ENCODE measurements at places on chromosomes 16 and 17. TPM values are rescaled to one million over a fixed set of nuclear protein-coding genes. Genes with fewer than 3 reads are reported as not detected.

GRCh38 chr16:21643785-21644184 lies 8.6 kb downstream of the IGSF6 start:
- DNase-seq, result no peak
- no peaks in the 10 kb centered on the region for H3K4me1 ChIP-seq
- H3K4me3 ChIP-seq, result no peak overlapping the region
- H3K36me3 ChIP-seq, result no peaks in the 10 kb centered on the region
- H3K27ac ChIP-seq, result no peak overlapping the region
- no peaks in the 10 kb centered on the region for H3K27me3 ChIP-seq

DNA sequence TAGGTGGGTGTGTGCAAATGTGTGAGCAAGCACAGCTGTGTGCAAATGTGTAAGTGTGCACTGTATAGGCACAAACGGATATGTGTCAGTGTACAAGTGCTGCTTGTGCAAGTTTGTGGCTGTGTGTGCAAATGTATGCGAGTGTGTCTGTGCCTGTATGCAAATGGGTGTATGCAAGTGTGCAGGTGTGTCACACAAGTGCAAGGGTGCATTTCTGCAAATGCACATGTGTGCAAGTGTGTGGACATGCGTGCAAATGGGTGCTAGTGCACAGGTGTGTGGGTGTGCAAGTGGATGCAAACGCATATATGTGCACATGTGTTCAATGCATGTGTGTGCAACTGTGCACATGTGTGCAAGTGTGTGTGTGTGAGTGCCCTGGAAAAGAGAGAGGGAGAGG lies 76.5 kb upstream of the TNRC6C start:
- H3K4me3 ChIP-seq, result no peak overlapping the region
- no peaks in the 10 kb centered on the region for H3K36me3 ChIP-seq
- DNase-seq, result no peak
- H3K27ac ChIP-seq, result no peak overlapping the region
- peaks cover 5% of the 10 kb centered on the region for H3K27me3 ChIP-seq

- H3K4me3 ChIP-seq, result no peak overlapping the region
- no peaks in the 10 kb centered on the region for H3K4me1 ChIP-seq
- H3K27ac ChIP-seq, result no peak overlapping the region
- H3K27me3 ChIP-seq, result no peaks in the 10 kb centered on the region
Observed at GRCh38 chr17:77756028-77756427, 202.5 kb upstream of the TNRC6C start.

The PIGS gene
- total RNA-seq, result 50.6 TPM

The TPSG1 gene
- not detected for total RNA-seq

GRCh38 chr17:59327981-59328290 lies 3.5 kb upstream of the YPEL2 start:
- peaks cover 10% of the 10 kb centered on the region for H3K4me1 ChIP-seq
- H3K4me3 ChIP-seq, result no peak overlapping the region
- no peak for DNase-seq
- H3K27ac ChIP-seq, result no peak overlapping the region

DNA sequence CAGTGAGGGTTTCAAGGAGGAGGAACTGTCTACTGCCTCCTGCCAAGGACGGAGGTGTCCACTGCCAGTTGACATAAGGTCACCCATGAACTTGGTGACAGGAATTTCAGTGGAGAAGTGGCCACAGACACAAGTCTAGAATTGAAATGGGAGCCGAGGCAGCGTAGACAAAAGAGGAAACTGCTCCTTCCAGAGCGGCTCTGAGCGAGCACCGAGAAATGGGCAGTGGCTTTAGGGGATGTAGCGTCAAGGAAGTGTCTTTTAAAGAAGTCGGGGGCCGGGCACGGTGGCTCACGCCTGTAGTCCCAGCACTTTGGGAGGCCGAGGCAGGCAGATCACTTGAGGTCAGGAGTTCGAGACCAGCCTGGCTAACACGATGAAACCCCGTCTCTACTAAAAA lies 3.1 kb upstream of the SERPINF1 start:
- H3K27me3 ChIP-seq, result no peaks in the 10 kb centered on the region
- no peaks in the 10 kb centered on the region for H3K36me3 ChIP-seq
- peaks cover 19% of the 10 kb centered on the region for H3K4me1 ChIP-seq
- H3K4me3 ChIP-seq, result no peak overlapping the region
- no peak overlapping the region for H3K27ac ChIP-seq
- DNase-seq, result no peak

- no peaks in the 10 kb centered on the region for H3K36me3 ChIP-seq
- H3K27ac ChIP-seq, result no peak overlapping the region
- peaks cover 19% of the 10 kb centered on the region for H3K4me1 ChIP-seq
- H3K4me3 ChIP-seq, result no peak overlapping the region
- peak; percentile 38 for DNase-seq
Observed at GRCh38 chr16:57619133-57619605, 9.3 kb upstream of the ADGRG1 start.

- no peaks in the 10 kb centered on the region for H3K36me3 ChIP-seq
- H3K27ac ChIP-seq, result no peak overlapping the region
- no peaks in the 10 kb centered on the region for H3K27me3 ChIP-seq
- H3K4me3 ChIP-seq, result no peak overlapping the region
- DNase-seq, result no peak
Observed at GRCh38 chr16:9033125-9033830, 58.2 kb upstream of the HAPSTR1 start.

- H3K27me3 ChIP-seq, result peaks cover 4% of the 10 kb centered on the region
- no peaks in the 10 kb centered on the region for H3K36me3 ChIP-seq
- no peak overlapping the region for H3K4me3 ChIP-seq
- peaks cover 12% of the 10 kb centered on the region for H3K4me1 ChIP-seq
- DNase-seq, result no peak
Observed at GRCh38 chr17:62968445-62968923, 2.4 kb downstream of the TANC2 start.

DNA sequence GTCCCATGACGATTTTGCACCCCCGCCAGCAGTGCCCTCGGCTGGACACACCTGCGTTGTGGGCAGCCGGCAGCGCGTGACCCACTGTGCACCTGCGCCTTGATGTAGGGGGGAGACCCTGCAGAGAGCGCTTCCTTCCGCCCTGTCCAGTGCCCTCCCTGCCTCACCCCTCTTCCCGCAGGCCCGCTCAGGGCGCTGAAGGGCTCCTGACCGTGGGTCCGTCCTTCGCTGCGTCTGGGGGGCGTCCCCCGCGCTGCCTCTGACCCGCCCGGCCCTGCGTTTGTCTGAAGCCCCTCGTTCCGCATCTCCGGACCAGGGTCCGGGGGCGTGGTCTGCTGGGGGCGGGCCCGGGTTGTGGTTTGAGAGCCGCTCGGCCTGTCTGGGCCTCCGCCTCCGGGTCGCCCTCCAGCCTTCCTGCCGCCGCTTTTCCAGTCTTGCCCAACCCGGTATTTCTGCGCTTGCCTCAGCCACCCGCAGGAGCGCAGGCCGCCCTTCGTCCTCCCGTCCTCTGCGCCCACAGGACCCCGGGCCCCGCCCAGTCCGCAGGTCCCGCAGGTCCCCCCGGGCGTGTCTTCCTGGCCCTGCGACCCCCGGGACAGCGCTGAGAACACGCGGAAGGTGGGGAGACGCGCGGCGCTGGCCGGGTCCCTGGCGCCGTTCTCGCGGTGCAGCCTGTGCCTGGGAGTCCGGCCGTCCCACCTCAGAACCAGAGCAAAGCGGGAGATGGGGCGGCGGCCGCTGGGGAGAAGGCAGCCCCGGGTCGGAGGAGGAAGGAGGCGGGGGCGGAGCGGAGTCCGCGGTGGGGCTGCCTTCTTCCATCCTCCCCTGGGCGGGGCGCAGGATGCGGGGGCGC lies 4.0 kb upstream of the IL17C start:
- peak overlapping the region; percentile 39 for H3K4me3 ChIP-seq
- no peak for DNase-seq
- peaks cover 4% of the 10 kb centered on the region for H3K27me3 ChIP-seq
- peaks cover 5% of the 10 kb centered on the region for H3K4me1 ChIP-seq
- H3K27ac ChIP-seq, result no peak overlapping the region

- no peak for DNase-seq
- H3K27me3 ChIP-seq, result no peaks in the 10 kb centered on the region
- no peak overlapping the region for H3K4me3 ChIP-seq
- no peak overlapping the region for H3K27ac ChIP-seq
- H3K4me1 ChIP-seq, result no peaks in the 10 kb centered on the region
Observed at GRCh38 chr16:89691986-89692569, 5.6 kb downstream of the CDK10 start.

The MYH1 gene
- not detected for total RNA-seq

The HBA2 gene
- not detected for total RNA-seq

GRCh38 chr17:60128171-60128859 lies 21.5 kb upstream of the CA4 start:
- no peak overlapping the region for H3K27ac ChIP-seq
- no peaks in the 10 kb centered on the region for H3K4me1 ChIP-seq
- no peak overlapping the region for H3K4me3 ChIP-seq
- DNase-seq, result no peak

- no peak overlapping the region for H3K4me3 ChIP-seq
- no peak overlapping the region for H3K27ac ChIP-seq
- H3K27me3 ChIP-seq, result no peaks in the 10 kb centered on the region
- H3K4me1 ChIP-seq, result peaks cover 2% of the 10 kb centered on the region
- H3K36me3 ChIP-seq, result peaks cover 3% of the 10 kb centered on the region
- no peak for DNase-seq
Observed at GRCh38 chr17:18187821-18188761, 4.5 kb downstream of the ALKBH5 start.

DNA sequence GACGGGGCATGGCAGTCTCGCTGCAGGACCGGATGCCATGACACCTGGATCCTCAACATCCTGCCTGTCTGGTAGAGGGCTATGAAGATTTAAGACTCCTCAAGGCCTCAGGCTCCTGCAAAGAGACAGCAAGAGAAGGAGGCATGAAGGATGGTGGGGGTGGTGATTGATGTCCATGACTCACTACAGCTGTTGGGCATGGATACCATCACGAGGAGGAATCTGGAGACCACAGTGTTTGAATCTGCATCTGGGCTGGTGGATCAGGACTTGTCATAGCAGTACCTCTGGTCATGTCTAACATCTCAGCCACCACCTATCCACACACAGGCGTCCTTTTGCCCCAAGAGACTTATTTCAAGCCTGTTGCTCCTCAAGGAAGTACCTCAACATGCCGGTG lies 50.2 kb upstream of the WSCD1 start:
- DNase-seq, result no peak
- no peaks in the 10 kb centered on the region for H3K4me1 ChIP-seq
- no peaks in the 10 kb centered on the region for H3K36me3 ChIP-seq
- H3K27me3 ChIP-seq, result peaks cover 2% of the 10 kb centered on the region

The ABCA10 gene
- total RNA-seq, result not detected

- H3K27ac ChIP-seq, result no peak overlapping the region
- no peak overlapping the region for H3K4me3 ChIP-seq
- 0 out of 2 replicates have a peak, but pooled peaks cover 4% of the 10 kb centered on the region for H3K36me3 ChIP-seq
Observed at GRCh38 chr16:89709716-89710432, 8.4 kb upstream of the SPATA2L start.

DNA sequence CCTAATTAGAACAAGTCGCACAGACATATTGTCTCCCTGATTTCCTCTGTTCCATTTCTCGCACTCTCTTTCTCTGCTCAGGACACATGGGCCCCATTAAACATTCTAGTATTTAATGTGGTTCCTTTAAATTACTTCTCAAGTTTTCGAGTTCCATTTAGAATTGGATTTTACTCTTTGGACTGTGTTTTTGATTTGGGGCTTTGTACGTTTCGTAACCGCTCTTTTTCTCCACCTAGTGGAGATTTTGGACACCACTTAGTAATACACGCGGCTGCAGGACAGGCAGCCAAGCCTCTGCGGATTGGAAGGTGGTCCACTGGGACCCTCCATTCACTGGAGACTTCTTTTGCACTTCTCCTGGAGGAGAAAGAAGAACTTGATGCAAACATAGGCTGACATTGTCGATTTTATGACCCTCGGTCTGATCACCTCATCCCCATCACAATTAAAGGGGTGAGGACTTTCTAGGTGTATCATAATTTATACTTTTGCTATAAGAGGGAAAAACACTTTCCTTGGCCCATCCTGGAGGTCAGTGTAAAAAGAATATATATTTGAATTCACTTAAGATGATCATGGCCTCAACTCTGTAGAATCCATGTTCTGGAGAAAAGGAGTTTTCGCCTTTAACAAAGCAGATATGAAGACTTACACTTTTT lies 85.7 kb downstream of the NOG start:
- H3K27me3 ChIP-seq, result peaks cover 3% of the 10 kb centered on the region
- no peak overlapping the region for H3K27ac ChIP-seq
- peaks cover 2% of the 10 kb centered on the region for H3K4me1 ChIP-seq
- H3K36me3 ChIP-seq, result no peaks in the 10 kb centered on the region

GRCh38 chr16:69669577-69669976 lies 56.8 kb downstream of the NQO1 start:
- no peak overlapping the region for H3K27ac ChIP-seq
- no peak for DNase-seq
- peaks cover 15% of the 10 kb centered on the region for H3K36me3 ChIP-seq
- H3K27me3 ChIP-seq, result no peaks in the 10 kb centered on the region
- H3K4me1 ChIP-seq, result no peaks in the 10 kb centered on the region
- H3K4me3 ChIP-seq, result no peak overlapping the region

The C16orf74 gene
- 7.3 TPM for total RNA-seq

- H3K27me3 ChIP-seq, result no peaks in the 10 kb centered on the region
- DNase-seq, result no peak
- H3K27ac ChIP-seq, result no peak overlapping the region
- no peak overlapping the region for H3K4me3 ChIP-seq
- H3K36me3 ChIP-seq, result no peaks in the 10 kb centered on the region
Observed at GRCh38 chr17:82301300-82301915, 16.0 kb downstream of the CD7 start.

The GRN gene
- total RNA-seq, result 117 TPM

DNA sequence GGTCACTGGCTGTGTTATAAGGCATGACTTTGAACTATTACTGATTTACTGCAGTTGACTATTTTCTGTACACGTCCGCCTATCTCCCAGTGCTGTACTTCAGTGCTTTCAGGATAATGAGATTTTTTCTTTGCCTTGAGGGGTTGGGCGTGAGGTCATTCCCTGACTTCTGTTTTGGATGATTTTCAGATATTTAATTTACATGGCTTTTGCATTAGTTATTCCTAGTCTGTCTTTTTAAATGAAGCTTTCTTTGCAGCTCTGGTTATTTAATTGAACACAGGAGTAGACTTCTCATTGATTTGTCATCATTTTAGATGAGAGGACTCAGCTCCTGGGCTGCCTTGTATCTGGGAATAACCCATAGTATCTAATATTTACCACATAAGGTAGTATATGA lies 23.7 kb downstream of the WIPF2 start:
- H3K4me3 ChIP-seq, result no peak overlapping the region
- H3K27me3 ChIP-seq, result no peaks in the 10 kb centered on the region
- no peak for DNase-seq
- H3K27ac ChIP-seq, result no peak overlapping the region
- no peaks in the 10 kb centered on the region for H3K36me3 ChIP-seq

DNA sequence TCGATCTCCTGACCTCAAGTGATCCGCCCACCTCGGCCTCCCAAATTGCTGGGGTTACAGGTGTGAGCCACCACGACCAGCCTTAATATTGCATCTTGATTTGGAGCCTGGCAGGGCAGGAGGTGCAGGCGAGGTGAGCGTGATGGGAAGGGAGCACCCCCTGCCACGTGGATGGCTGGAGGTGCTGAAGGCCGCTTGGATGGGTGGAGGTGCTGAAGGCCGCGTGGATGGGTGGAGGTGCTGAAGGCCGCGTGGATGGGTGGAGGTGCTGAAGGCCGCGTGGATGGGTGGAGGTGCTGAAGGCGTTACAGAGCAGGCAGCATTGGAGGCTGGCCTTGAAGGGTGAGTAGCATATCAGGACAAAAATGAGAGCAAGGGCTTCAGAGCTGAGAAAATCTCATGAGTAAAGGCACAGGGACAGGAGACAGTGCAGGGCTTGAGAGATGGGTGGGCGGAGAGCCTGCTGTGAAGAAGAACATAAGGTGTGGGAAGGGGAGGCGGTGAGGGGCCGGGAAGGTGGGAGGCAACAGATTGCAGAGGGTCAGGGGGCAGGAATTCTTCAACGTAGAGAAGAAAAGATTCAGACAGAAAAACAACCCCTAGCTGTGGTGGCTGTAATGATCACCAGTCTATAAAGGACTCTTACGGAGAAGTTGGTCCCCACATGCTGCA lies 101.7 kb upstream of the SEC14L1 start:
- no peak for DNase-seq
- H3K27ac ChIP-seq, result no peak overlapping the region
- H3K4me1 ChIP-seq, result no peaks in the 10 kb centered on the region
- H3K4me3 ChIP-seq, result no peak overlapping the region
- H3K36me3 ChIP-seq, result no peaks in the 10 kb centered on the region

Data from H1 (cell line).